ELF-1 (cell line): ENCODE measurements at places on chromosomes 16 and 17.

DNA sequence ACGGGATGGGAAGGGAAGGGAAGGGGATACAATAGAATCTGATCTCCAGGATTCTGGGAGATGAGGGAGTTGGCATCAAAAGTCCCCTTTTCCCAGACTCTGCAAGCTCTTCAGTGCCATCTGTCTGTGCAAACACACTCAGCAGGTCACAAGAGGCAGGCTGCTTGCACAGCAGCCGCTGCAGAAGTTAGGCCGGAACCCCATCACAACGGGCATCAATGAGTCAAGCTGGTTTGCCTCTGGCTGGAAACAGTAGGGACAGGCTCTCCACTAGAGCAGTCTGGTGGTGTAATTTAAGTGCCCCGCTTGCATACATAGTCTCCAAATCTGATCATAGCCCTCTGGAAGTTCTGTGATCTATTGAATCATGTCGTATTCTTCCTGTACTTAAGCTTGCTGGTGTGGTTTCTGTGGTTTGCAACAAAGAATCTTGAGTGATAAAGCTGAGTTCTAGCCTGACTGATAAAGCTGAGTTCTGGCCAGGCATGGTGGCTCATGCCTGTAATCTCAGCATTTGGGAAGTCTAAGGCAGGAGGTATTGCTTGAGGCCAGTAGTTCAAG lies 33.7 kb upstream of the KDM8 start:
- peak; percentile 13 for DNase-seq

DNA sequence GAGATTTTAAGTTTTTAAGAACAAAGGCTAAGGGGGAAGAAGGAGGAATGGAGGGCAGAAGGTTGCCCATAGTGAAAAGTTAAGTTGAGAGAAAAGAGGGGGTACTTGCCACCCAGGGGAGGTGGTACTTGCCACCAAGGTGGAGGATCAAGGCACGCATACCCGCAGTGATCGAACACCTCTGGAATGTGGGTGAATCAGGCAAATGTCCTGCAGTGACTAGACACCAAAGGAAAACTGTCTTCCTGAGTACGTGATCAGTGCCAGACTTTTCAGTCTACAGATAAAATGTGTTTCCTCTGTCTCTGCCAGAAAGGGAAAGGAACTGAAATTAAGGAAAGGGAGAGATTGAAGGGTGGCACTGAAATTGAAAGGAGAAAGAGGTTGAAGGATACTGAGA lies 2285.3 kb downstream of the TP53TG3F start:
- DNase-seq: no peak

DNA sequence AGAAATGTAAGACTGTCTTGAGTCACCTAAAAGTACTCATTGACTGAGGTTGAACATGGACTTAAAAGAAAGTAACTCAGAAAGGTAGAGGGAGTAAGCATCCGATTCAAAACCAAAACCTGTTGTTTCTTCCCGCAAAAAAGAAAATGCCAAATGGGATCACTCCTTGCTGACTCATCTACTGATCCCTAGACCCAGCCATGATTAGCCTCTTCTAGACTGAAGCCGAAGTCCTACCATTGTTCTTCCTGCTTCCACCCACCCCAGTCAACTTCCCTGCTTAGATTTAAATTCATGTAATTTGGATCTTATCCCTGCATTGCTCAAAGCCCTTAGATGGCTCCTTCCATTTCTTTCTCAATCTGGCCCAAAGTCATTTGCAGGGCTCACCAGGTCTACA lies 760.5 kb upstream of the SOX9 start:
- DNase-seq: no peak

DNA sequence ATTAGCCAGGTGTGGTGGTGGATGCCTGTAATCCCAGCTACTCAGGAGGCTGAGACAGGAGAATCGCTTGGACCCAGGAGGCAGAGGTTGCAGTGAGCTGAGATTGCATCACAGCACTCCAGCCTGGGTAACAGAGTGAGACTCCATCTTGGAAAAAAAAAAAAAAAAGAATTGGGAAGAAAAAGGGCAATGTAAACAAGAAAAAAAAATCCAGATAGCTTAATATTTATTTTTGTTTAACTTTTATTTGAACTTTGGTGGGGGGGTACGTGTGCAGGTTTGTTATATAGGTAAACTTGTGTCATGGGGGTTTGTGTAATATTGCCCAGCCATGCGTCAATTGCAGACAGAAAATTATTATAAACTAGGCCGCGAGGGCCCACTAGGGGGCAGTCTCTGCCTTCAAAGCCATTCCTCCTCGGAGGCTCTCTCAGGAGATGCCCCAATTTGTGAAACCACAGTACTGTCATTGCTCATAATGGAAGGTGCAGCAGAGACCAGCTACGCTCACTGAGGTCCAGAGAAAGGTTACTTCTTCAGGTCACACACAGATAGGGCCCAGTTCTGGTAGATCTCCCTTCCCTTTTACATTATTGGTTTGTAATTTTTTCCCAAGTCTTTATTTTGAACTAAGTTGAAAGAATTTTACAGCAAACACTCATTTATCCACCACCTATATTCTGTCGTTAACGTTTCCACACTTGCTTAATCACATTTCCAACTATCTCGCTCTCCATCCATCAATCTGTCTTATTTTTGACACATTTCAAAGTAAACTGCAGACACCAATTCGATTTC lies 206.2 kb downstream of the PRKCB start:
- peak; percentile 82 for DNase-seq

DNA sequence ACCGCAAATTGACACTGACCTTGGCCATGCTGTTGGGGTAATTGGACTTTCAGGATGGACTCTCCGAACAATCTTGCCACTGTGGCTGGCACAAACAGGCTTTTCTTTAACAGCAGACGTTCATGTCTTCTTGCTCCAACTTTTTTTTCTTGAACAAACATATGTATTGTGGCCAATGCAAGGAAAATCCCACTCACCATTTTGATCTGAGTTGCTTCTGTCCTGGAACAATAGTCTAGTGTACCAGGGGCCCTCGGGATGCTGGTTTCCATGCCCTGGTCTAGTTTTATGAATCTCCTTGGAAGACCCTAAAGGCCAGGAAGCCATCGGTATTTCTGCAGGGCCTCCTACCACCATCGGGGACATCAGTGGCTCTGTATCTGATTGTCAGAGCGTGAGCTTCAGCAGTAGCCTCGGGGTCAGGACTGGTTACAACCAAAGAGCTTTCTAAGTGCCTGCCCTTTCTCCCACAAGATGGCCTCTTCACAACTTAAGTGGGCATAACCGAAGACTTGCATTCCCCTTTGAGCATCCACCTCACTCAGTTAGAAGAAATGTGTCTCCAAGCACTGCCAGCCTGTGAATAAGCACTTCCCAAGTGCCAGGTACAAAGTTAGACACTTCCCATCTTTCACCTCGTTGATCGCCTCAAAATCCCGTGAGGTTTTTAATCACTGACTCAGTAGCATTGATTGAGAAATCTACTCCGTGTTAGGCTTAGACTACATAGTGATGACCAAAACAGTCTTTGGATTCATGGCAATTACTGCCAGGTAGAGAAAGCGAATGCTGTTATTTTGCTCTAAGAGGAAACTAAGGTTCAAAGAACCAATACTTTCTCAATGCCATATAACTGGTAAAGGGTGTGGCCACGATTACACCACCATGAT lies 87.0 kb upstream of the TBX2 start:
- DNase-seq: no peak

DNA sequence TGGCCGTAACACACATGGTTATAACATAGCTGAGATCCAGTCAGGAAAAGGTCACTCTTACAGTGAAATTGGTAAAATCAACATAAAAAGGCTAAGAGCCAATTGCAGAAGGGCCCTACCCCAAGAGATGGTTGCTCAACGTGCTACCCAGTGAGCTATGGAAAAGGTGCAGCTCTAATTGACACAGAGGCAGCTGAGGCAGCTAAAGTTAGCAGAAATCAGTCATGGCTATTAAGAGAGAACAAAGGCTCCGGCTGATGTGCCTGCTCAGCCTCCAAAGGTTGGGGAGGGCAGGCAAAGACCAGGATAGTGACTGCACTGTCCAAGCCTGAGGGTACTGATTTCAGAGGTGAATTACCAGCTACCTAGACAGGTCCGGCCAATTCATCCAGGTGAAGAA lies 76.5 kb upstream of the ATP2A3 start:
- DNase-seq: peak; percentile 68

- DNase-seq: peak; percentile 36
Measured at GRCh38 chr16:89094252-89094879, 714 bp downstream of the ACSF3 start.

DNA sequence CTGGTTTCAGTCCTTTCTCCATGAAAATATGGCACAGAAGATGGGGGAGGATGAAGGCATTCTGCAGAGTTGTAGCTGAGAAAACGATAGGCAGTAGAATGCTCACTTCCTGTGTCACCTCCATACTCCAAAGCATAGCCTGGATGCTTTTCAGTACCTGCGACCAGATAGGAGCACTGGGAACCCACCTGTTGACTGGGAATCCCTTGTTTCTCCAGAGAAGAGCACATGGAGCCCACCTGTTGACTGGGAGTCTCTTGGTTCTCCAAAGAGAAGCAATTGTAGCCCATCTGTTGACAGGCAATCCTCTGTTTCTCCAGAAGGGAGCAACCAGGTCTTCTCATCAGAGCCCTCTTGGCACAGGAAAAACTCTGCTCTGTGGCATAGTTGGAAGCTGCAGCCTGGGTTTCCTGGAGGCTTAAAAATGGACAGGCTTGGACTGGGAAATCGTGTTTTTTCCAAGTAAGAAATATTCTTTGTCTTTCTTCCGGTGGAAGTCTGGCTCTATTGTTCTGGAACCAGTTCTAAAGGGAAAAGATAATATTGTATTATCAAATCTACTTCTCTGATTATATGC lies 13.2 kb downstream of the TERF2IP start:
- DNase-seq: no peak

DNA sequence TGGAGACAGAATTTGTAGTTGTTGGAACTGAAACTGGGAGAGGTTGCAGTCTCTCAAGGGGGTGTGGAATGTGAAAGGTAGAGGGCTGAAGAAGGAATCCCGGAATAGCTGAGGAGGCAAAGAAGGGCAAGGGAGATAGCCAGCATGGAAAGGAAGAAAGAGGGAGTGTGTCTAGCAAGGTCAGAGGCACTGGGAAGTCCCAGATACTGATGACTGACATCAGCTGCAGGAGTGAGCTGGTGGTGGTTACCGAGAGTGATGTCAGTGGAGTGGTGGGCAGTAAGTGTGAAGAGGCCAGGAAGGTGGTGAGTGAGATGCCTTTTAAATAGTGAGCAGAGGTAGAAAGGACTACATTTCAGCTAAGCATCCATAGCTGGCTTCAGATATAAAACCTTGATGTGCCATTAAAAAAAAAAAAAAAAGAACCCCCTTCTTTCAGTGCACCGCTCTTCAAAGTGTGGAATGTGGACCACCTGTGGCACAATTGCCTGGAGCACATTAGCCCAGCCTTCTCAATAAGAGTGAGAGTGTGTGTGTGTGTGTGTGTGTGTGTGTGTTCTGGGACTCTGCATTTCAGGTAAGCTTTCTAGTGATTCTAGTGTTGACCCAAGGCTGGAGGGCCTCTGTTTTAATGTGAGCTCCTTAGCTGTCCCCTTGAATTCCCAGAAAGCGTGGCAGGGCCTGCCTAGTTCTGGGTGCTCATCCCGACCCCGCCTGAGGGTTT lies 8.5 kb downstream of the PRMT7 start:
- peak; percentile 36 for DNase-seq

DNA sequence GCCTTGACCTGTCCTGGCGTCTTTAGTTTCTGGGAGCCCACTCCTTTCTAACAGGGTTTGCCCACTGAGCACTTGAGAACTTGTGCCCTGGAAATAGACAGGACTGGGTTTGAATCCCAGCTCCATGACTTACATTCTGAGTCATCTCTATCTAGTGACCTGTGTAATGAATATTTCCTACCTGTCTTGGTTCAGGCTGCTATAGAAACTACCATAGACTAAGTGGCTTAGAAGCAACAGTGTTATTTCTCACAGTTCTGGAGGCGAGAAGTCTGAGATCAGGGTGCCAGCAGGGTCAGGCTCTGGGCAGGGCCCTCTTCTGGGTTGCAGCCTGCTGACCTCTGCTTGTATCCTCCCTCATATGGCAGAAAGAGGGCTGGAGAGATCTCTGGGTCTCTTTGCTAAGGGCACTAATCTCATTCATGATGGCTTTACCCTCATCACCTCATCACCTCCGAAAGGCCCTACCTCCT lies 110.7 kb upstream of the DHX40 start:
- no peak for DNase-seq

DNA sequence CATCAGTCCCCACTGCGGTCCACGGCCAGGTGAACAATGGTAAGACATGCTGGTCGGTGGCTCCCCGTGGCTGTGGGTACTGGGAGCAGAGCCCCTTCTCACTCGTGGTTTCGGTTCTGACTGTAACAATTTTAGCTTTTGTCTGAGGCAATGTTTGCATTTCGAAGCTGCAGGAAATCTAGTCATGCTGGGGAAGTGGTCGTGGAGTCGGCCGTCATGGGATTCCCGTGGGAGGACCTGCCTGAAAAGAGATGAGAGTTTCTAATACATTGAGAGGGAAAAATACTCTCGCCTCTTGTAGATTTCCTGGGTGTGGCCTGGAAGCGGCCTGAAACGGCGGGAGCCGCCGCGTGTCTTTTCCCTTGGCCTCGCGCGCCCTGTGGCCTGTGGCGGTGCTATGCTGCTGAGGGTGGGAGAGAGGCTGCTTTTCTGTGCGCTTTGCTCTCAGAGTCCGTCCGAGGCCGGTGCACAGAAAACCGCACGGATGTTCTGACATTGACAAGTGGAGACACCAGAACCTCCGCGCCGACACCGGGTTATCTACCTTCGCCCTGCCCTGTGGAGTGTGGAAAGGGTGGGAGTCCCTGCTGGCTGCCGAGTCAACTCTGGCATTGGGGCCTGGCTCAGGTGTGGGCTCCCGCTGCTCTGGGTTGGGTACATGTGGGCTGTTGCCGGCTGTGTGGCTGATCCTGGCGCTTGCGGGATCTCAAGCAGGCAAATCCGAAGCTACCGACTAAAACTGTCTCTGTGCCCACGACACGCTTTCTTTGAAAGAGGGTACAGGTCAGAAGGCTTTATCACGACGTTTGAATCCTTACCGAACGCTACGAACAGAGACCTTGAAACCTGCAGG lies 60.8 kb downstream of the WDR45B start:
- no peak for DNase-seq

- DNase-seq: no peak
Measured at GRCh38 chr16:53558710-53559109, 55.7 kb upstream of the AKTIP start.

GRCh38 chr16:72508191-72508590 lies 336.2 kb upstream of the PMFBP1 start:
- DNase-seq: no peak
